ENCODE measurements at places on chromosomes 16 and 17.

- no peak for DNase-seq
Measured at GRCh38 chr16:50393858-50394802, 25.3 kb upstream of the BRD7 start.

DNA sequence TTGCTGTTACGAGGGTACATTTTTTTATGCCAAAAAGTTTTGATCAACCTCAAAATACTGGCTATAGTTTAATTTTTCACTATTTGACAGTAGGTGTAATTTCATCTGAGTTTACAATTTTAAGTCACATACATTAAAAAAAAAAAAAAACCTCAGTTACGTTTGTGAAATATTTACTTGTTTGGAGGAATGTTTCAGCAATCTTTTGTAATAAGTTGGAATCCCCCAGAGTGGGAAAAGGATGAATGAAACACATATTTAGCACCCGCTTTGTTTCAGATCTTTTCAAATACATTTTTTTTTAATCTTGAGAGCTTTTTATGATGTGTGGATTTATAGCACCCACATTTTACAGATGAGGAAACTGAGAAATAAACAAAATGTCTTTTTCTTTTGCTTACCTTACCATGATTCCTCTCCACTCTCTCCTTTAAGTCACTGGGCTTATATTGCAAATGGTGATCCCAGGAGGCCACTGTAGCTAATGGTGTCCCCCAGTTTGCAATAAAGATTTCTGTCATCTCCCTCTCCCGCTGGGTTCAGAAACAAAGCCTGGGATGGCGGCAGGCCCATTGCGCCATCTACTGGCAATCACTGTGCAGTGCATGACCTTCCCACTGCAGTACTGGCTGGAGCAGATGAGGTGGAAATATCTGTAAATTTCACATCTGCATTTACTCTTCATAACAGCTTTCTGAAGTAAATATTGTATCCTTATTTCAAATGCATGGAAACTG, 27.7 kb downstream of the TBC1D3B start:
- DNase-seq: peak; percentile 63

GRCh38 chr16:85663891-85664321, 24.8 kb downstream of the GINS2 start:
- DNase-seq: no peak

DNA sequence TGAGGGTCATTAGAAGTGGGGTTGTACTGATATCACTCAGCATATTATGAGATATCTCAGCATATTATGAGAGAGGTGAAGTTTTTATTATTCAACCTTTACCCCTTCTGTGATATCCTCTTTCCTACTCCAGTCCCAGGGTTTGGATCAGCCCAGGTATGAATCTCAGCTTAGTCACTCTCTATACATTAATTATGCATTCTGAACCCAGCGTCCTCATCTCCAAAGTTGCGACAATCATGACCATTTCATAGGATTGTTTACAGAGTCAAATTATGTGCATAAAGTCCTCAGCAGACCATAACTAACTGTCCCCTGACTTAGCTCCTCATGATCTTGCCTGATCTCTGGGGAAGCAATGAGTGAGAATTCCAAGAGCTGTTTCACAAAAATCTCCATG, 20.5 kb upstream of the BLMH start:
- no peak for DNase-seq

GRCh38 chr16:46947900-46948547, 25.4 kb downstream of the DNAJA2 start:
- peak; percentile 30 for DNase-seq

- DNase-seq: no peak
Measured at GRCh38 chr17:81727324-81728031, 15.4 kb downstream of the SLC25A10 start.

- no peak for DNase-seq
Measured at GRCh38 chr17:14308636-14308964, 7.7 kb downstream of the HS3ST3B1 start.

GRCh38 chr16:88992351-88993165, 15.6 kb upstream of the CBFA2T3 start:
- no peak for DNase-seq

DNA sequence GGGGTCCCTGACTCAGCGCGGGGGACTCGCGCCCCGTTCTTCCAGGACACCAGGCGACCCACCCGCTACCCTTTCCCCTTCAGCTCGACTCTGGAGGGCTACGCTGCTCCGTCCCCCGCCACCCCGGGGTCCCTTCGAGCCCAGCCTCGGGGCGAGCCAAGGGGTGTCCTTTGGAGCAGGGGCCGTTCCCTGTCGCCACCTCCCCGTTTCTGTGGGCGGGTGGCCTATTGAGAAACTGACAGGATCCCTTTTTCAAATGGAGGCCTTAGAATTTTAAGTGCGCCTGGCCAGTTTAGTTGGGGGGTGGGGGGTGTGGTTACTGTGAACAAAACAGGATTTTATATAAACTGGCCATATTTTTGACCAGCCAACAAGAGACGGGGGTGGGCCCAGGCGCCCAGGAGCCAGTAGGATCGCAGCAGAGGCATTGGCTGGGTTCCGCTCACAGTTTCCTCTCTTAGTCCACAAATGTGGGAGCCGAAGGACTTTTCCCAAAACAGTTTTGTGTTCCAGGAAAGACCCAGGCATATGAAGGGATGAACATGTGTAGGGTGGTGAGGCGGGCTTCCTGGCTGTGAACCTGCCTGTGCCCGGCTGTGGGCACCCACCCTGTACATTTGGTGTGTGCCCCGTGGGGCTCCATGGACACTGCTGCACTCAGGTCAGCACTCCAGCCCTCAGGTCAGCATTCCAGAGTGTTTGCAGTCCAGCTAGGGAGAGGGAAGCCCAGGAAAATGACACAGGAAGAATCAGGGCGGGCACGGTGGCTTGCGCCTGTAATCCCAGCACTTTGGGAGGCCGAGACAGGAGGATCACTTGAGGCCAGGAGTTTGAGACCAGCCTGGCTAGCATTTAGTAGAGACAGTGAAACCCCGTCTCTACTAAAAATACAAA, 722 bp upstream of the TIMP2 start:
- peak; percentile 24 for DNase-seq

GRCh38 chr17:42399121-42399520, 10.9 kb upstream of the STAT3 start:
- DNase-seq: no peak

- no peak for DNase-seq
Measured at GRCh38 chr17:82400830-82401229, 17.3 kb upstream of the HEXD start.

DNA sequence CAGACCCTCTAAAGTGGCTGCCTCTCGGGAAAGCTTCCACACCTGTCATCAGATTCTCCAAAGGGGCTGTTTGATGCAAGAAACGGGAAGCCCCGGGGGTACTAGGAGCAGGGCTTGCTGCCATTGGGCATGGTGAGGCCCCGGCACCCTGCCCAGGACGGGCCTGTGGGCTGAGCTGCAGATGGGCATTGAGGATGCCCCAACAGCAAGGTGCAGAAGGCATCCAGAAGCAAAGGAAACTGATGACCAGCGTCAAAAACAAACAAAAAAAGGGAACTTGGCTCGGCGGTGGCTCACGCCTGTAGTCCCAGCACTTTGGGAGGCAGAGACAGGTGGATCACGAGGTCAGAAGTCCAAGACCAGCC, 1.5 kb upstream of the LIMD2 start:
- DNase-seq: no peak

DNA sequence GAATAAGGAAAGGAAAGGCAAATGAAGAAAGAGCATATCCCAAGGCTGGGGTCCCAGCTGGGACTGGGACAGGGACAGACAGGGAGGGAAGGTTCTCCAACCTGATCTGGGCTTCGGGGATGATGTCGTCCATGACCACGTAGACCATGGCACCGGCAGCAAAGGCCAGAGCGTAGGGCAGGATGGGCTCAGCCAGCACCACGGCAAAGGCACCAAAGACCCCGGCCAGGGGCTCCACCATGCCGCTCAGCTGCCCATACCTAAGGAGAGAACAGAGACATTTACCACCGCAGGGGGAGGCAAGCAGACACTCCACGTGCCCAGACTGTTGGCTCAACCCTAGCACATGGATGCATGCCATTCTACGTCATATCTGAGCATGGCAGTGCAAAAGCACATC, 443.8 kb downstream of the SLC39A11 start:
- no peak for DNase-seq

GRCh38 chr16:4564661-4565267, 8.6 kb downstream of the C16orf96 start:
- DNase-seq: peak; percentile 28

DNA sequence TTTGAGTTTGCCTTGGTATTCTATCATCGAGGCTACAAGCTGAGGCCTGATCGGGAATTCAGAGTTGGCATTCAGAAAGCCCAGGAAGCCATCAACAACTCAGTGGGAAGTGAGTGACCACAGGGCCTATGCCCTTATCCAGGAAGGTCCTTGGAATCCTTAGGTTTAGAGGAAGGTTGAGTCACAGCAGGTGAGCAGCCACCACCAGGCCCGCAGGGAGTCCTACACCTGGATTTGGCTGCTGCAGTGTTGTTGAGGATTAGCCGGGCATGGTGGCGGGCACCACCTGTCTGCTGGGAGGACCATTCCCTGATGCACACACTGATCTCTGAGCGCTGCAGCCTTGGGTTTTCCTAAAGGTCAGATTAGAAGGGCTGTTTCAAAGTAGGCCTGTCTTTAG, 5.2 kb downstream of the ODAD4 start:
- no peak for DNase-seq

DNA sequence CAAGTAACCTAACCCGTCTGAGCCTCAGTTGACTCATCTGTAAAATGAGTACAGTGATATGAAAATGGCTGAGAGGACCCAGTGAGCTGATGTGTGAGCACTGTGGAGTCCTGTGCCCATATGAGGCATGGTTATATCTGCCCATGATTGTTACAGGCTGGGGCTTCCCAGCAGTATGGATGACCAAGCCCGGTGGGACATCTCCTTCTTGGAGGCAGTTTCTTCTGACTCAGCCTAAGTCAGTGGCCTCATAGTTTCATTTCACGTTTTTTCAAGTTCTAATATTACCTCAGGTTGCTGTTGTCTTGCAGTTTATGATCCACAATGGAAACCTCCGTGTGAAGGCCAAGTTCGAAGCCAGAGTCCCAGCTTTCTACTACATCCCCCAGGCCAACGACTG, 4.8 kb downstream of the ADAP2 start:
- no peak for DNase-seq

- no peak for DNase-seq
Measured at GRCh38 chr17:55340686-55341085, 75.9 kb downstream of the HLF start.

DNA sequence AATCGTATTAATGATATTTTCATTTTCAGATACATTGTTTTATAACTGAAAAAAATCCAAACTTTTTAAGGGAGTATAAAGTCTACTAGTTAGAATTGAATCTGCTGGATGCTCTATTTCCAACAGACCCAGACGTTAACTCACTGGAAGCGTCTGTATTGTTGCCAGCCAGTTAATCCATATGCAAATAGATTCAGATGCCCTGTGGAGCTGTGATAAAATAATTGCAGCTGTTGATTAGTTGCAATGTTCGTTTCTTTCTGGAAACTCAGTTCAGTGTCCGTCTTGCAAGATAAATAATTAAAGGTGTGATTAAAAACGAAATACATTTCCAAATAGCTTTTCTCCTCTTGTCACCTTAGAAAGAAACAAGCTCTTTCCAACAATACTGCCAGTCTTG, 5.1 kb upstream of the GNA13 start:
- DNase-seq: peak; percentile 60

- no peak for DNase-seq
Measured at GRCh38 chr16:10937068-10937859, 5.0 kb downstream of the DEXI start.

- DNase-seq: peak; percentile 26
Measured at GRCh38 chr17:57782647-57783337, 37.7 kb upstream of the CCDC182 start.

GRCh38 chr17:82866590-82867191, 26.9 kb upstream of the ZNF750 start:
- no peak for DNase-seq

GRCh38 chr16:79358188-79358587, 242.3 kb downstream of the MAF start:
- no peak for DNase-seq

DNA sequence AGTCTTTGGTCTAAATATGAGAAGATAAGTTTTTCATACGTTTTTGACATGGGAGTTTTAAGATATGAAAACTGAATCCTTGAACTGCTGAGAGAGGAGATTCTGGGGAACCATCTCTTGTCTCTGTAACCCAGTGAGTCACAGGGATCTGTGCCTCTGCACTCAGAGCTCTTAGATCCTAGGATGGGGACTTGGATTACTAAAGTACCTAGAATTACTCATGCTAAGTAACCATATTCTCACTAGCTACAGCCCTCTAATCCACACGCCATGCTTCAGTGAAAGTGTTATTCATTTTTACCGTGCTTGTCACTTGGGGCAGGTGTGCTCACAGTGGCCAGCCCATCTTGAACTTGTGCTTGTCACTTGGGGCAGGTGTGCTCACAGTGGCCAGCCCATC, 2.0 kb downstream of the MRM3 start:
- no peak for DNase-seq

- DNase-seq: no peak
Measured at GRCh38 chr16:64428463-64429113, 693.3 kb downstream of the CDH11 start.

DNA sequence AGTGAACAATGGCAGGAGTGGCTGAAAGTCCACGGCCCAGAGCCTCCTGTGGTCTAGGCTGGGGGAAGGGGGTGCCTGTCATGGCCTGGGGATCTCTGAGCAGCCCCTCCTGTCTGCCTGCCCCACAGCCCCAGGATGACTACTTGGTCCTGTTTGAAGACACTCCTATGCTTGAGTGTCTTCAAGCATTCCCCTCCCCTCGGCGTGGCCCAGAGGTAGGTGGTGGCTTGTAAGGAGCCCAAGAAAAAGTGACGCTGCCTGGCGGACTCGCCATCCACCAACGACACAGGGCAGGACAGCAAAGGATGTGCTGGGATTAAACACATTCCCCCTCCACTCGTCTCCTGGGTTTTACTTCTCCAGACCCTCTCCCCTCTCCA, 5.7 kb downstream of the SULT1A1 start:
- no peak for DNase-seq

GRCh38 chr16:19532601-19533000, 8.9 kb downstream of the CCP110 start:
- no peak for DNase-seq

- DNase-seq: no peak
Measured at GRCh38 chr16:11980136-11980844, 3.8 kb downstream of the SNX29 start.

DNA sequence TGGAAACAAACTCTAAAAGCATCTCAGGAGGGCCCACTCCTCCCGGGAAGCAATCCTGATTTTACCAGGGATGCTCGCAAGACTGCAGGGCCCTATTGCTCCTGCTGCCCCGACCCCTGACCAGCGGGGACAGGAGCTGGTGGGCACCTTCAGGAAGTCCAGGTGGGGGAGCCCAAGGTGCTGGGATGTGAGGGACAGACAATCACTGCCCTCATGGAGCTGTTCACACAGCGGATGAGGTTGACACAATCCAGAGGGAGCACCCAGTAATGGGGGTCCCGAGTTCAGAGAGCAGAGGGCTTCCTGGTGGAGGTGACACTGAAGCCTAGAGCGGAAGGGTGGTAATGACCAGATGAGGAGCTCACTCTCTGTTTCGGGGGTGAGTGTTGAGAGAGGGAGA, 126.2 kb downstream of the FOXL1 start:
- no peak for DNase-seq
